GM13977 (cell line): ENCODE measurements at places on chromosomes 5 and 9.
A peak's percentile ranks its signal among the peaks of the same experiment; 100 is the strongest.

- no peak for DNase-seq
Measured at GRCh38 chr9:103152473-103152872, 157.3 kb downstream of the CYLC2 start.

DNA sequence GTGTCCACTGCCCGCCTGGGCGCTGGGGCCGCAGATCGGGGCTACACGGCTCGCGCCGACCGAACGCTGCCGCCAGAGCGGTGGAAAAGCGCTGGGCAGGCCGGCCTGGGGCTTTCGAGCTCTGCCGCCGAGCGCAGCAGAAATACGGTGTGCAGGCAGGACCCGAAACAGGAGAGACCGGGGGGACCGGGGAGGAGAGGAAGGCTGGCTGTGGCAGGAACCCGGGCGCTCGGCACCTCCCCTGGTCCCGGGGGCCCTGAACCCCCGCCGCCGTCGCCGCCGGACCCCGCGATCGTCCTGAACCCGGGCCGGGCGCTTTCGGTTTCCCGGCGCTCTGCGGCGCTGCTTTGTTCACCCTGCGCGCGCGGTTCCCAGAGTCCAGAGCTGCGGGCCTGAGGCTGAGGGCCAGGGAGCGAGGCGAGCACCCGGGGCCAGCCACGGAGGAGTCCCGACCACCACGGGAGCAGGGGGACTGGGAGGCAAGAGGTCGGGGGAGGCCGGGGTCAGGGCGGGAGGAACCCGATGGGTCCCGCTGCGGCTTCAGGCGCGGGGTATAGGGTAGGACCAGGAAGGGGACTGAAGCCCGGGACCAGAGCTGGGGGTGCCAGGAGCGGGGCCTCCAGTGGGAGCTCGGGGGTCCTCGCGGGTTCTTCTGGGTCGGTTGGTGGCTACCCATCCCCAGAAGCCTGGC lies 12.0 kb downstream of the IRX2 start:
- no peak for DNase-seq

DNA sequence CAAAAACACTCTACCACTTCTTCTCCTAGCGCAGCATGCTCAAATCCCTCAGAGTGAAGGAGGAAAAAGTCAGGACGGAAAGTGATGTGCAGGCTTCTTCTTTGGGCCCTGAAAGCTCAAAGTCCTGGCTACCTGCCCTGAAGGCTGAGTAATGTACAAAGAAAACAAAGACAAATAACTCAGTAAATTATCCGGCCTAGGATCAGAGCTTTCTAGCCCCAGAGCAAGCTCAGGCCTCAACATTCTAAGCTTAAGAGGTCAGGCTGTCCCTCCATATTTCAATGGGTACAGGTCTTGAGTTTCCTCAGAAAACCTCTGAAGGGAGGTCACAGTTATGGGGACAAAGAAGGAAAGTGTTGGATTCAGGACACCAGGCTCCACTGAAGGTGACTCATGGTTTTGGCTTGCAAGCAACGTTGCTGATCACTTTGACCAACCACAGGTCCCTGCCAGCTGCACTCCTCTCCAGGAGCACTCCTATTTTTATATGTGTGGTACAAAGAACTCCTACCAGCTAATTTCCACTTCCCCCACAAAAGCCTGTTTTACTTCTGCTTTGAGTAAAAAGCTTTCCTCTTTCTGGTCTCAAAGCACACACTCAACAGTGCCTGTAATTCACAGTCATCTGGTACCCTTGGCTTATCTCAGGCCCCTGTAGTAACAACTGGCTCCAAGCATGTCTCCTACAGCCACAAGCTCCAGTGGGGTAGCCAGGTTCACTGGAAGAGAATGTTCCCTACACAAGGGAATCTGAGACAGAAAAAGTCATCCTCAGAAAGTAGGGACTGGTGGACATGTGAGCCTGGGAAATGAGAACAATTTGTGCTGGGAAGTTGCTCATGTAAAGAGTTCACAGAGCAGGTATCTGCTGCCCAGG lies 115.7 kb downstream of the UGCG start:
- DNase-seq, result peak; percentile 47

DNA sequence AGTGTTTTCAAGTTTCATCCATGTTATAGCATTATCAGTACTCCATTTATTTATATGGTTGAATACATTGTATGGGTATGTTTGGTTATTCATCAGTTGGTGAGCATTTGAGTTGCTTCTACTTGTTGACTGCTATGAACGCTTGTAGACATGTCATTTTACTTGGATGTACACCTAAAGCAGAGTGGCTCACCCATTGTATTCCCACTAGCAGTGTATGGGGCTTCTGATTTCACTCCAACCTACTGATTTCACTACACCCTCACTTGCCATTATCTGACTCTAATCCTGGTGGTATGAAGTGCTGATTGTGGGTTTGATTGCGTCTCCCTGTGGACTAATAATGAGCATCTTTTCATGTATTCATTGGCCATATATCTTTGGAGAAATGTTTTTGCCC lies 9.5 kb downstream of the NPM1 start:
- DNase-seq, result no peak

DNA sequence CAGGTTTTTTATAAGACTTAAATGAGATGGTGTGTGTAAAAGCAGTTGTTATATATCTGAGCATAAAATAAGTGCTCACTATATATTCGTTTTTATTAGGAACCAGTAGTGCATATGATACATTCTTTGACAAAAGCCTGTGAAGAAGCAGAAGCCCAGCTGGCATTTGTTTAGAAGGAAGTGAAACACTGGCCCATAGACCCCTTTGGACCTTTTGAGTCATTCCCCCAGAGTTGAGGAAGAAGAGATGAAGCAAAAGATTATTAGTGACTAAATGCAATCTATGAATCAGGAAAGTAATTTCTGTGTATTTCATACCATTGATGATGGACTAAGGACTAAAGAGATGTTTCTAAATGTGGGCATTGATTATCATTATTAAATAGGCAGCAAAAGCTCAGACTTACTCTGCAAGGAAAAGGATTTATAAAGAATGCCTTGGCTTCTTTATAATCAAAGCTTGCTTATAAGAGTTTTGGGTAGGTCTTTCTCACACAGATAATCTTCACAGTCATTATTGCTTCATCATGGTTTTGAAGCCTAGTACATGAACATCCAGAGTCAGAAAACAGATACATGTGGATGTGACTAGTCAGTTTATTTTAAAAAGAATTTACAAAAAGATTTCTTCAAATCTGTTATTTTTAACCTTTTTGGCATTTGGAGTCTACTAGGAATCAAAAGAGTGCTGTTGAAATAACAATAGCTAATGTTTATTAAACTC lies 16.9 kb upstream of the FER start:
- DNase-seq, result peak; percentile 53

GRCh38 chr5:57878301-57878722 lies 395.7 kb upstream of the ACTBL2 start:
- no peak for DNase-seq

- DNase-seq, result no peak
Measured at GRCh38 chr9:135170535-135170934, 83.1 kb downstream of the OLFM1 start.

DNA sequence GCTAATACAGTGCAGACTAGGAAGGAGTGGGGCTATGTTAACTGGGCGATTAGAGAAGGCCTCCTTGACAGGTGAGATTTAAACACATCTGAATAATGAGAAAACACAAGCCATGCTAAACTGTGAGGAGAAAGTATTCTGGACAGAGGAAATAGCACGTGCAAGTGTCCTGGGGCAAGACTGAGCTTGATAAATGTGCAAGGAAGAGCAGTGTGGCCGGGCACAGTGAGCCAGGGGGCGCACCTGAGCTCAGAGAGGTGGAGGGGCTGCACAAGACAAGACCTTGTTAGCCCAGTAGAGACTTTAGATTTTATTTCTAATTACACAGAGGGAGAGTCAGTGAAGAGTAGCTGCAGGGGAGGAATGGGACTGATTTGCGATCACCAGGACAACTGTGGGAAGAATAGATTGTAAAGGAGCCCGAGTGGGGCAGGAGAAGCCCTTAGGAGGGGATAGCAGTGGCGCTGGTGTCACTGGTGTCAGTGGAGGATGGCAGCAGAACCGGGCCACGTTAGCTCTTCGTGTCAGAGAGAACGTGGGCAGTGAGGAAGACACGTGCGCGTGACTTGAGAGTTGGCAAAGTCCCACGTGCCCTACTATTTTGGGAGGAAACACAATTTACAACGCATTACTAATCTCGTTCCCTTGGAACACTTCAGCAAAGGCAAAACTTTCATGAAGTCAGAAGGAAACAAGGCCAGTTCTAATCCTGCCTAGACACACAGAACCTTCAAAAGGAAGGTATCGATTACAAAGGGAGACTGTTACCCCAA lies 17.9 kb upstream of the C5orf47 start:
- no peak for DNase-seq

- DNase-seq, result no peak
Measured at GRCh38 chr5:57718155-57718554, 235.5 kb upstream of the ACTBL2 start.

DNA sequence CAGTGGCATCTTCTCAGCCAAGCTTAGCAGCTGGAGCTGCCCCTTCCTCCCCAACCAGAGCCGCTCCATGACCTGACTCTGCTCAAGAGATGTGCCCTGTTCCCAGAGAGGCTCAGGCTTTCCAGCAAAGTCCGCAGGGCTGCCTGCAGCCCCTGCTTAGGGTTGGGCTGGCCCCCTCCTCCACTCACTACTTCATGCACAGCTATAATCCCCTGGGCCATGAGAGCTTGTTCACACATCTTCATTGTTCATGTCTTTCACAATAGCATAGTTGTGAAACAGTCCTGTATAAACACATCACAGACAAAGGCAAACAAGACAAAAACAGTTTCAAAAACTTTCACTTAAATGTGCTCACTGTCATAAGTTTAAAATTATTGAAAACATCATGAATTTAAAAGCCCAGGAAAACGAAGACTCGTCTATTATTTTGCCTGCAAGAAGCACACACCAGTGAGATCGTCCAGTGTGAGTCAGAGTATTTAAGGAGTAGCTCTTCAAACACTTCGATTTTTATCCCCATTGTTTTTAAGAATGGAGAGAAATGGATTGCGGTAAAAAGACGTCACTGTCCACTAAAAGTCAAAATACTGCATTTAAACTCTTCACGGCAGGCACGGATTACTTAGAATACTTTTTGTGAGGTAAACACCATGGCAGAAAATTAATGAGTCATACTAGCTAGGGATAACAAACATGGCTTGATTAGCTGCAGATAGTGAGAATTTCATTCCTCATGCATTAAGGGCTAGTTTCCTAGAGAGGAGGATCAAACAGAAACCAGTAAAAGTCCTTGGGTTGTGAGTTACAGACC lies 40.7 kb upstream of the S1PR3 start:
- DNase-seq, result no peak

DNA sequence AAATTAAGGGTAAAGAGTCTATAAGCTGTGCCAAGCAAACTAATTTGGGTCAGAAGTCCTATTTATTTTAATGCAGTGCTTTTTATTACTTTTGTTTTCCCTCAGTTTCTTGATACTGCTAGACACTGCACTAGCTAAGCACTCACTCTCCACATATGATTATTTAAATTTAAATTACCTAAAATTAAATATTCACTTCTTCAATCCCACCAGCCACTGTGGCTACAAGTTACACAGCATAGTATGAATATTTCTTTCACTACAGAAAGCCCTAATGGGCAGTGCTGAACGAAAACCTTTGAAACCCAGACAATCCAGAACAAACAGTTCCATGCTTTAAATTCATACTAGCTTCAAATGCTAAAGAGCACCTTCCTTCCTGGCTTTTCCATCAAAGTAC lies 23.6 kb downstream of the ABHD17B start:
- no peak for DNase-seq

GRCh38 chr5:154522284-154522683 lies 44.3 kb upstream of the HAND1 start:
- DNase-seq, result no peak

DNA sequence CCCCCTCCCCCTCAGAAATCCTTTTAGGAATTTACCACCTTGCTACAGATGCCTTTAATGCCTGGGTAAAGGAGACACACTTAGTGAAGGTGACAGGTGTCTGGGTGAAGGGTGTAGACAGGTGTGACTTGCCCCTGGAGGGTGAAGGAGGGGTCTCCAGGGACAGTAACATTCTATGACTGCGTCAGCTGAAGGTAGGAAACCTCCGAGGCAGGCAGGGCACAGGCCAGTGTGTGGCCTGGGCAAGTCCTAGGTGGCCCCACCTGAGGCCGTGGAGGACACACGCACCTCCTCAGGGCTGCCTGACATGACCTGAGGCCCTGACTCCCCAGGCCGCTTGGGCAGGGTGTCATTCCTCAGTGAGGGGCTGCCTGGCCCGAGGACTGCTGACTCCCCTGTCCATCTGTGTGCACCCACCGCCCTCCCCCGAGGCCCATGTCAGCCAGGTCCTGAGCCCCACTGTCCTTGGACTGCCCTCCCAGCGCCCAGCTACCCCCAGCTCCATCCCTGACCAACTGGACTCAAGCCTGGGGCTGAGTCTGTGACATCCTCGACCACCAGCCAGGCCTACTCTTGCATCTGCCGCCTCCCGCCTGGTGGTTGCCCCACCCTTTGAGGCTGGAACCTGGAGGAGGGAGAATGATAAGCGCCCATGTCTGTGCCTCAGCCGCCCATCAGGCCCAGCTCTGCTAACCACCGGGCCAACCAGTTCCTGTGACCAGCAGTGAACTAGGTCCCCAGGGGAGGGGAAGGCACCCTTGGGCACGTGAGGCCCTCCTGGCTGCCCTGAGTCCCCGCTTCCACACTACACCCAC lies 18.4 kb downstream of the CARD19 start:
- DNase-seq, result no peak

GRCh38 chr5:170006021-170006420 lies 25.7 kb upstream of the INSYN2B start:
- no peak for DNase-seq

- DNase-seq, result no peak
Measured at GRCh38 chr9:28435456-28435855, 862.2 kb upstream of the C9orf72 start.

DNA sequence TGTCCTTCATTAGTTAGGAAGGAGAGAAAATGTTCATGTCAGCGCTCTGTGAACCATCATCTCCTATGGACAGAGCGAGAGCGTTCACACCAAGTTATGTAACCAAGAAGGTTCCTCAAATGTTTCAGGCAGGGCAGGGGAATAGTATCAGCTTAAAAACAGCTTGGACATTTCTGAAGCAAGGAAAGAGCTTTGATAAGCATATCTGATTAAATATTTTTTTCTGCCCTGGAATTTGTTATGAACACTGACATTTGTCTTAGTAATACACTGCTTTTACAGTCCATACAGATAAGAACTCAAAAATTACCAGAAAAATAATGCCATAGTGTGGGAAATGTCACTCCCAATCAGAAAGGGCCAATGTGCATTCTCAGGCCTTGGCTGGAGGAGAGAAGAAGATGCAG lies 66.3 kb upstream of the LIFR start:
- DNase-seq, result no peak
